ENCODE measurements at places on chromosomes 2 and 18.
A peak's percentile ranks its signal among the peaks of the same experiment; 100 is the strongest.

DNA sequence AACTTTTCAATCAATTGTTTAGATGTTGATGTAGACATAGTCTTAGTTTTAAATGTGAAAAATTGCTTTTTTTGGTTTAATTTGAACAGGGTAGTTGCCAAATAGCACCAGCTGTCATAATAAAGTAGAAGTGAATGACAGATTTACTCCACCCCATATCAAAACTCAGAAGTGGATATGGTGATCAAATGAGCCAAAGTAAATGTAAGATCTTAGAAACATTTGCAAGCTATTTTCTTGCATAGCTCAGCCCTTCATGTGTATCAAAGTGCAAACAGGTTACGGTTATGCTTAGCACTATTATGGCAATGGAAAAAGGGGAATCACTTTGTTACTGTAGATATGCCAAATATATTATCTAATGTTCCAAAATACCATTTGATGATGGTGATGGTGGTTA is 540.9 kb upstream of the NRP2 start:
- DNase-seq, result peak; percentile 17

- DNase-seq, result no peak
Observed at GRCh38 chr2:39142904-39143605, 22.2 kb upstream of the SOS1 start.

GRCh38 chr18:70366670-70367069 is 77.8 kb downstream of the SOCS6 start:
- no peak for DNase-seq

GRCh38 chr2:43950383-43951008 is 45.3 kb downstream of the LRPPRC start:
- peak; percentile 3 for DNase-seq

GRCh38 chr18:74171910-74172606 is 23.7 kb downstream of the TIMM21 start:
- DNase-seq, result no peak

- no peak for DNase-seq
Observed at GRCh38 chr18:58552057-58552461, 76.8 kb downstream of the ALPK2 start.

DNA sequence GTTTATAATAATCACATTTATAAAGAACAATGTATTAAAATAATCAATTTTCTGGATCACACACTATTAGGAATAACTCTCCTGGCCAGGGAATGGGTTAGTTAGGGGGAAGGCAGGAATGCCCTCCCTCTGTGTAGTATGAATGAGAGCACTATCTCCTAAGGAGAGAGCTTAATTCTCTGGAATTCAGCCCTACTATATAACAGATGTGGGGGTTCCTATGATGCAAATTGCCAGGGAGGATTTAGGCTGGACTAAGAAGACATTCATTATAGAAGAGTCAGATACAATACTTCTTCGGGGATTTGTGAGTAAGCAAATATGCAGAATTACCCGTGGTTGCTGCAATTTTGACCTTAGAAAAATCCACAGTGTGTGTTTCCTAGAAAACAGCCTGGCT is 250.1 kb upstream of the VRK2 start:
- no peak for DNase-seq

GRCh38 chr2:144834363-144834762 is 314.4 kb upstream of the ZEB2 start:
- DNase-seq, result no peak

GRCh38 chr2:204643326-204643725 is 98.1 kb downstream of the PARD3B start:
- DNase-seq, result no peak

GRCh38 chr2:241843321-241844065 is 15.2 kb downstream of the PDCD1 start:
- no peak for DNase-seq

DNA sequence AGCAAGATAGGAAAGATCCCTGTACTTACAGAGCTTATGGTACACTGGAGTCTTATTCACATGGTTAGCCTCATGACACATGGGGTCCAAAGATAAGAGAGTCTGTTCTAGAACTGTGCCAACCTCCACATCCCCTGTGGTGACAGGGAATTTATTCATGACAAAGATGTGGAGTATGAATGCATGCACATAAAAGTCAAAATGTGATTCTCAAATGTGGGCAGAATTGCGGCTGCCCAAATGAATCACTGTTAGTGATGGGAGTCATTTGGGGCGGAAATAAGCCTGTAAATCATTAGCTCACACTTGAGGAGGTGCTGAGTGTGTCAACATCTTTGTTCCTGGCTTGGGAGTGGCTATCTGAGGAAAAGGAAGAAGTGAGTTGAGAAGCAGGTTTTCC is 560.6 kb downstream of the SLC4A3 start:
- DNase-seq, result no peak

DNA sequence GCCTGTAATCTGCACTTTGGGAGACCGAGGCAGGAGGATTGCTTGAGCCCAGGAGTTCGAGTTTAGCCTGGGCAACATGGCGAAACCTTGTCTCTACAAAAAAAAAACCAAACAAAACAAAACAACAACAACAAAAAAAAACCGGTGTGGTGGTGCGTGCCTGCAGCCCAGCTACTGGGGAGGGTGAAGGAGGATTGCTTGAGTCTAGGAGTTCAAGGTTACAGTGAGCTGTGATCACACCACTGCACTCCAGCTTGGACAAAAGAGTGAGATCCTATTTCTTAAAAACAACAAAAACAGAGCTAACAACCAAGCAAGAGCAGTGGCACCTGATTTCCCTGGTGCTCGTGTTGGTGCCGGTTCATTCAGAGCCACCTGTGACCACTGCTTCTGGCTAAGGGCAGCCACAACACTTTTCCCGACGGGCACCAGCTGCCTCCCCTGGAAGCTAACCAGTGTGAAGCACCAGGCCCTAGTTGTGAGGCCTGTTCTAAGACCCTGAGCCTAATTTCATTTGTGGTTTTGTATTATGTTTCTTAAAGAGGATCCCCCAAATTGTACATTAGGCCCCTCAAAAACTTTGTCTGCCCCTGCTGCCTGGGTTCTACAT is 1.3 kb downstream of the AOX1 start:
- DNase-seq, result no peak

DNA sequence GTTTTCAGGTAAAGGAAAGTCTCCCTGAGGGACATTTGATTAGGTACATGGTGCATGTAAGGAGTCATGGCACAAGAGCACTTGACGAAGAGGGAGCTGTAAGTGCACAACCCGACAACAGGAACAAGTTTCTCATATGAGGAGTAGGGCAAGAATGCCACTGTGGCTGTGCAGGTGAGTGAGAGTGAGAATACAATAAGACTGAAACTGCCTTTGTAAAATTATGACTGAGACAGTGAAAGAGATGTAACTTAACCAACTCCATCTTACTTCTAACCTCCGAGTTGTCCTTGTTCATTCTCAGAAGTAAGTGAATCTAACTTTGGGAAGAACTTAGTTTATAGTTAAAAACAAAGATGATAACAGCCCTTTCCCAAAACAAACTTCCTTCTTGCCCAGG is 1025.8 kb upstream of the CNTNAP5 start:
- no peak for DNase-seq

- no peak for DNase-seq
Observed at GRCh38 chr2:41932241-41933045, 115.4 kb upstream of the PKDCC start.

- no peak for DNase-seq
Observed at GRCh38 chr2:217611626-217612127, 391.1 kb downstream of the TNS1 start.

DNA sequence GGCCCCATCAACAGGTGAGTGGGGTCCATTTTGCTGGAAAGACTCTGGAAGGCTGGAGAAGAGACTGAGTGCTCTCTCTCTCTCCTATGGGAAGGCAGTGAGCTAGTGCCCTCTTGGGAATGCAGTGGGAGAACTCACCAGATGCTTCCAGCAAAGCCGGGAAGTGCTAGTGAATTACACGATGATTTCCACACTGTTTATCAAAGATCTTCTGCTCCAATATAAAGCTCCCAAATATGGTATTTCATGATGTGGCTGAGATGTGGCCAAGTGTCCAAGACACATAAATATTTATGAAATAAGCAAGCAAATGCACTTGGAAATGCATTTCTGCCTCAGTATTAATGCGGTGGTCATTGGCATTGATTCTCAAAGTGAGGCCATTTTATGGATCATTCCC is 135.9 kb downstream of the VAPA start:
- no peak for DNase-seq

DNA sequence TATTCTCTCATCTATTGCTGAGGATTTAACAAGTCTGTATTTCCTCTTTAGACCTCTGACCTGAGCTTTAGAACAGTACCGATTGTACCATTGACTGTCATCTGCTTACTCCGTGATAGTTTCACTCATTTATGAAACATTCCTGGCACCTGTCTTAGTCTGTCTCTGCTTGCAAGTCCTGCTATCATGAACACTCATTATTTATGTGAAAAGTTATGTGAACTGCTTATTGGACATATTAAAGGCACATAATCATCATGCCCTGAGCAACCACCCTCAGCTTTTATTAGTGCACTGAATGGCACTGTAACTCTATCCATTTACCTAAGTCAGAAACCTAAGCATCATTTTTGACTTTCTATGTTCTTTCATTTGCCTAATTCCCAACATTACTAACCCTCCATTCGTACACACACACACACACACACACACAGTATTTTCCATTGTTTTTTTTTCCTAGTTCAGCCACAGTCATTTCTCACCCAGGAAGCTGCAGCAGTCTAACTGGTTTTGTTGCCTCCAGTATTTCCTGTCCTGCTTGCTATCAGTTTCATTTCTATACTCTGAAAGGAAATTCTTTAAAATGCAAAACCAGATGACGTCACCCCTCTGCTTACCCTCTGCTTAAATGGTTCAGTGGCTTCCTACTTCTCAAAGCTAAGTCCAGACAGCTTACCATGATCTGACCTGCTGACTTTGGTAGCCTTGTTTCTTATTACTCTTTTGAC is 146.1 kb downstream of the HAUS1 start:
- DNase-seq, result peak; percentile 19

GRCh38 chr2:67872481-67872880 is 190.3 kb downstream of the C1D start:
- DNase-seq, result no peak

DNA sequence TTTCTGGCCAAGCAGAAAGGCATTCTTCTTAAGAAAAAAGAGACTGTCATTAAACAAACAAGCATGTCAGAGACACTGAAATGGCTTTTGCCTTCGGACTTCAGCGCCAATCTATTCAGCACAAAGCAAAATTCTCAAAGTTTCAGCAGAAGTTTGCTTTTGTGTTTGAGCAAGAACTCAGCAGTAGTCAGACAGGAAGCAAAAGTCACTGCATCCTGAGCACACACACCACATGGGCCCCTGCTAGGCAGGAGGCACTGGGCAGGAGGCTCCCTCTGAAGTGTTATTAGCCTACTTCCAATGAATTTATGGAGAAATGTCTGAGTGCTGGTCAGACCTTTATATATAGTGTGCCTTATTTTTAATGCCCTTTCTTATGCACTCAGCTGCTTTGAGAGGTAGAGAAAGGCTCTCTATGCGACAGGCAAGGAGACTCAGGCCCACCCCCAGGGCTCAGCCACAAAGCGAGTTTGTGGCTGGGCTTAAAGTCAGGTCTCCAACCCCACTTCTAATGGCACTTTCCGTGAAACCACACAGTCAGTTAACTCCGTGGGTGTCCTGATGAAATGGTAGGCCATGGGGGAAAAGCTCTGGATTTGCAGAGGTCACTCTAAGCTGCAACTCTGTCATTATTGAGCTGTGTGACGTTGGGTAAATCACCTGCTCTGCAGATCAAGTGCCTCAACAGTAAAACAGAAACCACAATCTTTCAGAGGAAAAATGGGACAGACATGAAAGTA is 161.0 kb upstream of the TMEM200C start:
- DNase-seq, result peak; percentile 4

GRCh38 chr2:8003462-8004075 is 678.3 kb upstream of the ID2 start:
- no peak for DNase-seq

GRCh38 chr2:48558456-48558855 is 28.5 kb downstream of the STON1 start:
- DNase-seq, result no peak

- DNase-seq, result no peak
Observed at GRCh38 chr2:163417596-163418337, 318.0 kb downstream of the FIGN start.

DNA sequence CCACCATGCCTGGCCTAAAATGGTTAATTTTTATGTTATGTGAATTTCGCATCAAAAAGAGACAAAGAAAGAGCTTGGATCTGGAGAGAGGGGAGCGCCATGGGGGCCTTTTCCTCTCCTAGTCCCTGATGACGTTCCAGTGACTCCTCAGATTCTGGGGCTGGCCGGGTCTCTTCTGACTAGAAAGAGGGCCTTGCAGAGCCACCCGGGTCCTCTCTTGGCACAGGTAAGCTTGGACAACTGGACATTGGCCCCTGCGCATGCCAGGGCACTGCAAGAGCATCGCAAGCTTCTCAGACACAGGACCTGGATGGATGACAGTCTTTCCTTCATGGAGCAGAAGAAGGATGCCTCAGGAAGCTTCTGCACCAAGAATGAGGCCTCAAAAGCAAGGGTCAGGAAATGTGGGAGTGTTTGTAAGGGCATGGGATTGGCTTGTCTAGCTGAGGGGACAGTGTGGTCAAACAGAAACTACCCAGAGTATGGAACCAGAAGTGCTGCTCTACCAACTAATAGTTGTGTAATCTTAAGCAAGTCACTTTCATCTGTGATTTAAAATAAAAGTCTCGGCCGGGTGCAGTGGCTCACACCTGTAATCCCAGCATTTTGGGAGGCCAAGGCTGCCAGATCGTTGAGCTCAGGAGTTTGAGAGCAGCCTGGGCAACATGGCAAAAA is 35.2 kb downstream of the FOSL2 start:
- DNase-seq, result no peak

- no peak for DNase-seq
Observed at GRCh38 chr18:3236470-3236869, 11.1 kb upstream of the MYL12A start.

DNA sequence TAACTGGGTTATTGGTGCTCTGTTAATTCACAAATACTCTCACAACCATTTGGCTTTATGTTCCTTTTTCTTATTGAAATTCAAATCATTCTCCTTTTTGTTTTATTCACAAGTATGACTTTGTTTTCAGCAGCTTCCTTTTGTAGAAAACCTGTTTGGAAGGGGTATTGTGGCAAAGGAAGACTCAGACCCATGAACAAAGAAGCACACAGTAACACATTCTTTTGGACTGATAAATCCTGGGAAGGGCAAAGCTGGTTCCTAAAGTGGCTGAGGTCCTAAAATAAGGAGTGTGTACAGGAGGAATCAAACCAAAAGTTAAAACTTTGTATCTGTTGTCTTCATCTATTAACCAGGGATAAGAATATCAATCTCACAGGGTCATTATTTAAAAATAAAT is 374.7 kb upstream of the FIGN start:
- no peak for DNase-seq

GRCh38 chr18:5370332-5370731 is 74.8 kb upstream of the ZBTB14 start:
- no peak for DNase-seq

GRCh38 chr2:147177071-147177857 is 667.6 kb upstream of the ACVR2A start:
- DNase-seq, result no peak

- no peak for DNase-seq
Observed at GRCh38 chr18:46320928-46321711, 216.9 kb downstream of the HAUS1 start.

GRCh38 chr2:8022908-8023640 is 658.8 kb upstream of the ID2 start:
- DNase-seq, result no peak
